Central memory CD4-positive, alpha-beta T cell (primary cell): ENCODE measurements at places on chromosomes 16 and 17.

GRCh38 chr17:79231766-79232287, 157.2 kb downstream of the ENGASE start:
- no peak for DNase-seq

- DNase-seq = no peak
These were observed 157.7 kb downstream of the CDH11 start for GRCh38 chr16:64964126-64964540.

DNA sequence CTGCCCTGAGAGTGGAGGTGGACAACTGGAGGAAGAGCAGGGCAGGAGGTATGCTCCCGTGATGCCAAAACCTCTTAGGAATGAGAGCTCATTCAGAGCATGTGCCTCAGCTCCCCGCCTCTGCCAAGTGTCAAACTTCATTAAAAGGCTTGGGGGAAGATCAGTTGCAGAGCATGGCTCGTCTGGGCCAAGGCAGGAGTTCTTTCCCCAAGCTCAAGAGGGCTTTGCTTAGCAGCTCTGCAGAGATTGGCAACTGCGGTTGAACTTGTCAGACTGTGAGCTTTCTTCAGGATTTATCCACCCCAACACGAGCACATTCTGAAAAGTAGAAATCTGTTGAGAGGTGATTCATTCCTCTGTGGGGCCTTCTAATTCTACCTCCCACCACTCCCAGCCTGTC, 248.1 kb downstream of the HS3ST3A1 start:
- no peak for DNase-seq

DNA sequence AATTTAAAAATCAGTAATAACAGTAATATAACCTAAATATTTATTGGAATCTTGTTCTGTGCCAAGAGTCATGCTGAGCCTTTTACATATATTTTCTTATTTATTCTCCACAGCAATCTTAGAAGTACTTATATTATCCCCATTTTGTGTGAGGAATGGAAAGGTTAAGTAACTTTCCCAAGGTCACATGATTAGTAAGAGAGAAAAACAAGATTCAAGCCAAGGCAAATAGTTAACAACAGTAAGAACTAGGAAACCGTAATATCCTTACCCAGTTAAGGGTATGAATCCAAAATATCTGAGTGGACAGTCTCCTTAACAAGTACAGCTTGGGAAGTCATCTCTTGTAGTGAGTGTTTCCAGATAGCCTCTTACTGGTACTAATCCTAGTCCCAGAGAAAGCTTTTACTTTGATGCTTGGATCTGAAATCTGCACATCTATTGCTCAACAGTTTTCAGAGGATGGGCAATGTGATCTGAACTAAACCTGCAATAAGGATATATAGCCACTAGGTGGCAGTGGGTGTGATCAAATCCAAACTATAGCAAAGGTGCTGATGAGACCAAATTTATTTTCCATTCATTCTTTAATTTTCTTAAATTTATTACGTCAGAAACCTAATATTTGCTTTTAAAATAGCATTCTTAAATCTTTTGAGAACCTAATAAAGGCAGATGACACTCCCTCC, 23.3 kb downstream of the SHISA6 start:
- no peak for DNase-seq

DNA sequence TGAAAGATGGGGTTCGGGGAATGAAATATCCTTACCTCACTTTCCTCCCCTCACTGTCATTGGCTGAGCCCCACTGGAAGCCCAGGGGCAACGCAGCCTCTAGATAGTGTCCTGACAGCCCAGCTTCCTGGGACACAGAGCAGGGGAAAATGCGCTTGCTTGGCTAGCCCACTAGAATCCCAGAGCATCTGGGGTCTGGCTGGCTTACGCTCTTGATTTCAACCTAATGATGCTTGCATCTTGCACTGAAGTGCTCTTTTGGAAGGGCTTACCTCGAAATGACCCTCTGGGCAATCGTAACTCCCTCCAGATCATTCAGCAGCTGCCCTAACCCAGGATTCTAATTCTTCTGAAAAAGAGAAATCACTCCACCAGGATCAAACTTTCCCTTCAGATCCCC, 147.6 kb downstream of the SOX9 start:
- DNase-seq = no peak

DNA sequence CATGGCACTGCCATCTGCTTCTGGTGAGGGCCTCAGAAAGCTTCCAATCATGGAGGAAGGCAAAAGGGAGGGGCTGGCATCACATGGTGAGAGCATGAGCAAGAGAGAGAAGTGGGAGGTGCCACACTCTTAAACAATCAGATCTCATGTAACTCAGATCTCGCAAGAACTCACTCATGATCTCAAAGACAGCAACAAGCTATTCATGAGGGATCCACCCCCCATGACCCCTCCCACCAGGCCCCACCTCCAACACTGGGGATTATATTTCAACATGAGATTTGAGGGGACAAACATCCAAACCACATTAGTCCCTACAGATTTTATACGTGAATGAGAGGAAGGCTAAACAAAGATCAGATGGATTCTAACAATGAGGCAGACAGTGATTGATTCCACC, 8.9 kb upstream of the TMEM132E start:
- no peak for DNase-seq

DNA sequence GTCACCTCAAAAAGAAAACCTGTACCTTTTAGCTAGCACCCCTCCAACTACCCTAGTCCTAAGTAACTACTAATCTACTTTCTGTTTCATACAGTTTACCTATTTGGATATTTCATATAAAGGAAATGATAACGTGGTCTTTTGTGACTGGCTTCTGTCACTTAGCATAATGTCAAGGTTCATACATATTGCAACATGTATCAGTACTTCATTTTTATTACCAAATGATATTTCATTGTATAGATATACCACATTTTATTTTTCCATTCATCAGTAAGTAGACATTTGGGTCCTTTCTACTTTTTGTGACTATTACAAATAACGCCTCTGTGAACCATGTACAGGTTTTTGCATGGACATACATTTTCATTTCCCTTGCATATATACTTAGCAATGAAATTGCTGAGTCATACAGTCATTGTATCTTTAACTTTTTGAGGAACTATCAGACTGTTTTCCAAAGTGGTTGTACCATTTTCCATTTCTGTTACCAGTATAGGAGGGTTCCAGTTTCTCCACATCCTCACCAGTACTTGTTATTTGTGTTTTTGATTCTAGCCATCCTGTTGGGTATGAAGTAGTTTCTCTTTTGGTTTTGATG, 23.7 kb downstream of the MOSMO start:
- no peak for DNase-seq

- DNase-seq = no peak
These were observed 14.1 kb downstream of the KRT39 start for GRCh38 chr17:40952661-40953060.

GRCh38 chr16:48426244-48427141, 41.3 kb upstream of the SIAH1 start:
- no peak for DNase-seq

- DNase-seq = peak; percentile 66
These were observed 12.0 kb downstream of the UNC13D start for GRCh38 chr17:75832164-75832651.

DNA sequence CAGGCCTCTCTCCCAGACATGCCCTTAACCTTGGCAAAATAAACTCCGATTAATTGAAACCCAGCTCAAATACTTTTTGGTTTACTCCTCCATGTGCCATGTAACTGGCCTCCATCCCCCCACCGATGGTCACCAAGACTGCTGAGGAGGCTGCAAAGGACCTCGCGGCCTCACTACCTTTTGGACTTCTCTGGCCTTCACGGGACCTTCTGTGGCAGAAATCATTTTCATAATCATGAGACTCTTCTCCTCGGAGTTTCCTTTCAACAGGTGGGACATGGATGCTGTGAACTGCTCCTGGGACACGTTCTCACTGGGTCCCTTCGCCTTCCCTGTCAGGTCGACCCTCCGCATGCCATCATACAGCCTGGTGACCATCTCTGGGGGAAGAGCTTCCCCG, 9.0 kb downstream of the MEAK7 start:
- DNase-seq = no peak

DNA sequence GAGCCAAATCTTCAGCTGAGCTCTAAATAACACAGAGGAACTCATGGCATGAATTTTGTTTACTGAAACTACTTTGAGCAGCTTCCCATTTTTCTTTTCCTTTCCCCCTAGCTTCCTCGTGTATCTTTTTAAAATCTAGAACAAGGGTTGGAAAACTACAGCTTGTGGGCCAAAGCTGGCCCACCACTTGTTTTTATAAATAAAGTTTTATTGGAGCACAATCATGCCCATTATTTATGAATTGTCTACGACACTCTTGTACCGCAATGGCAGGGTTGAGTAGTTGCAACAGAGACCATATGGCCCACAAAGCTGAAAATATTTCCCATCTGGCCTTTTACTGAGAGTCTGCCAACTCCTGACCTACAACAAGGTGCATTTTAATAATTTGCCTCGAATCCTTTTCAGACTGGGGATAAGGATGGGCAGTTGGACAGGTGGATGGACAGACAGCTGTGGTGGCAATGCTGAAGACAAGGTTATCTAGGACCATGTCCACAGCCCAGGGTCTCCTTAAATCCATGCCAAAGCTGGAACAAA, 87.7 kb downstream of the RMI2 start:
- no peak for DNase-seq

DNA sequence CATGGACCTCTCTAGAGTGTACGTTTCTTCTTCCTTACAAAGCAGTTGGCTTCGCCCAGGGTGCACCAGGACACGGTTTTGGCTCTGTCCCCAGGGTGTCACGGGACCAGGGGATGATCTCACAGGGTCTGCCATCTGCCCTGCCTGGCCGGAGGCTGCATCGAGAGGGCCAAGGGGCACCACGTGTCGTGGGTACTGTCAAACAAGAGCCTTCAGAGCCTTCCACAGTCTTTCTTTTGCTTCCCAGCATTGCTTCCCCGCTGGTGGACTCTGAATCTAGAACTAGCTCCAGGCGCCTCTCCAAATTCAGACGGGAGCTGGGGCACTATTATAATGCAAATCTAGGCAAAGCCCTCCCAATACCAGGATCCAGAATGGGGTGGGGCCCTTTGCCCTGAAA, 47.9 kb downstream of the MAPT start:
- DNase-seq = no peak

DNA sequence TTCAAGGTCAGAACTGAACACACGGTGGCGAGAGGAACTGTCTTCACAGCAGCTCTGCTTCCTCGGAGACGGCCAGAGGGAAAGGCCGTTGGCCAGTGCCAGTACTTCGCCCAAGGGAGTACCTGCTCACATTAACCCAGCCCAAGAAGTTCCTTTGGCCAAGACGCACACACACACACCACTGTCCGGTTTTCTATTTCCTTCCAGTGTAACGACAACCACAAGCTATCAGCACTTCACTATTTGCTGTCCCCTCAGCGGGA, 744 bp upstream of the GGNBP2 start:
- no peak for DNase-seq

DNA sequence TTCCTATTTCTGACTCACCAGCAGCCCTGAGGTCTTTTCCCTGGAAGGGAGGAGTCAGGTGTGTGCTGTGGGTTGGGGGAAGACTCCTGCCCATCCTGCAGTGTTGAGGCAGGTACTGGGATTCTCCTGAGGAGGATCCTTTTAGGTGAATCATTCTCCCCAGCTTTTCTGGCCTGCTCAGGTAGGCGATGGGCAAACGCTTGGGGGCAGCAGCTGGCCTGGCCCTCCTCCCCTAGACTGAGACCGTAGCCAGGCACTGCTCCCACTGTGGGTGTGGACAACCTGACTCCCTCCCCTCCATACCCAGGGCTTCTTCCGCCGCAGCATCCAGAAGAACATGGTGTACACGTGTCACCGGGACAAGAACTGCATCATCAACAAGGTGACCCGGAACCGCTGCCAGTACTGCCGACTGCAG, 15.1 kb downstream of the GJD3 start:
- no peak for DNase-seq

GRCh38 chr17:55776271-55776670, 25.4 kb downstream of the PCTP start:
- DNase-seq = no peak

GRCh38 chr16:4216596-4216995, 25.3 kb downstream of the SRL start:
- DNase-seq = no peak

GRCh38 chr17:6910987-6911603, 79.6 kb upstream of the TEKT1 start:
- peak; percentile 31 for DNase-seq

GRCh38 chr17:66654106-66654740, 180.7 kb upstream of the CACNG5 start:
- DNase-seq = no peak

DNA sequence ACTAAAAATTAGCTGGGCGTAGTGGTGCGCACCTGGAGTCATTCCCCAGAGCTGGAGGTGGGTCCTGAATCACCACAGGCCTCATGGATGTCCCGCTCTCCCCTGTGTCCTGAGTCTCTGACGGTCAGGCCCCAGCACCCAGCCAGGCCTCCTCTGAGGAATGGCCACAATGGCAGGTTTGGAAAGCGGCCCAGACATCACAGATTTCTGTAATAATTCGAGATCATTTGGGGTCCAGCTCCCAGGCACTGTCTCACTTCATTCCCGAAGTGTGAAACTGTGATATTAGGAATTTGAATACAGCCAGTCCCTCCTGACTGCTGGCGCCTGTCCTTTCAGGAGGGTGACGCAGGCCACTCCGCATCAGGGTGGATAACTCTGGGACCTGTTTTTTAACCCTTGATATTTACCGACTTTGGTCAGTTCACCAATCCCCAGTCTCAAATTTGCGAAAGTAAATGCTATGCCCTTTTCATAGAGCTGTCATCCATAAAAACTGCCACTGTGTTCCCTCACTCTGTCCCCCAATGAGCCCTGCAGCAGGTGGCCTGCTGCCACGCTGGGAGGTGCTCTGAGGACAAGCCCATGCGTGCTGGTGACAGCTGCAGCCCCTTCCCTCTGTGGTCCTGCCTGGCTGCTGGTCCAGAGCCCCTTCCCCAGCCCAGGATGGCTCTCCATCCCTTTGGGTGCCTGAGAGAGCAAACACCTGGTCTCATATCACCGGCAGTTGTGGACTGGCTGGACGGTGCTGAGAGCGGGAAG, 28.3 kb upstream of the RPTOR start:
- no peak for DNase-seq

DNA sequence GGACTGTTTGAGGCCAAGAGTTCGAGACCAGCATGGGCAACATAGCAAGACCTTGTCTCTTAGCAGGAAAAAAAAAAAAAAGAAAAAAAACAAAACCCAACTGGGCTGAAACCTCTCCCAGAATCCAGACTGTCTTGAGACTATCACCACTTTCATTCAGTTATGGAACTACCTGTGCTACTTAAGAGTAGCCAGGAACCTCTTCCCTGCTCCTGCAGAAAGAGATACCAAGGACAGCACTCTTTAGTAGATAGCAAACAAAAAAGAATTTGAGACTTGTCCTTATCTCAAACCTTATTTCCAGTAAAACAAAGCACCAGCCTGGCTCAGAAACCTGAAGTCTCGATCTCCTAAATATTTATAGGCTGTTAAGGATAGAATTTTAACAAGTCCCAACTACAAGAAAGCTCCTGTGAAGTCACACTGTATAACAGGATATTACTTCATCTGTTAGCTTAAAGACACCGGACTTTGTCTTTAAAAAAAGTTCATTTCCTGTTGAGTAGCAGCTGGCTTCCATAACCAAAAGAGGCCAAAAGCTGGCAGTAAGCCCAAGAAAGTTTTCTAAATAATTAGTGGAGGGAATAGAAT, 5.1 kb downstream of the CDR2 start:
- DNase-seq = peak; percentile 30
